CD14-positive monocyte (primary cell): ENCODE measurements at places on chromosomes 3 and 15. TPM values are rescaled to one million over a fixed set of nuclear protein-coding genes. Genes with fewer than 3 reads are reported as not detected.

DNA sequence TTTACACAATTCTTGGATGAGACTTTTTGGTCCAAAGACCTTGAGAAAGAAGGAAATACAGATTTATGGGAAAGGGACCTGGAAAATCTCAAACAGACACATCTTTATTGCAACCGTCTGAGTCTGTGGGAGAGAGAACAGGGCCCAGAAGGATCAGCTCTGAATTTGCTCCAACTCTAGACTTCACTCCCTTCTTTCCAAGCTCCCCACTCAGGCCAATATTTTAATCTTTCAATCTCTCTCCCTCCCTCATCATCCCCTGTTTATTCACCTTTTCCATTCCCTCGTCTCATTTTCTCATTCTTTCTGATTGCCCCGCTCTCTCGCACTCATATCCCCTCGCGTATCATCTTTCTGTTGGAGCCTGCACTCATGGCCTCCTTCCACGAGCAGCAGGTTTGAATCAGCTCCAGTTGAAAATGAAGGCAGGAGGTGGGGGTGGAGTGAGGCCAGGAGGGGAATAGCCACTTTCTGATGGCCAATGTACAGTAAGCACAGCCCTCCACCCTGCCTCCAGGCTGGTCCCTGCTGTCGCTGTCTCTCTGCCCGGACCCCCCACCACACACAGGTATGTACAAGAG is 63.6 kb upstream of the BOC start:
- no peak for DNase-seq
- no peak overlapping the region for H3K4me3 ChIP-seq
- H3K27ac ChIP-seq: no peak overlapping the region
- H3K4me1 ChIP-seq: no peaks in the 10 kb centered on the region
- H3K36me3 ChIP-seq: no peaks in the 10 kb centered on the region
- H3K27me3 ChIP-seq: no peaks in the 10 kb centered on the region

DNA sequence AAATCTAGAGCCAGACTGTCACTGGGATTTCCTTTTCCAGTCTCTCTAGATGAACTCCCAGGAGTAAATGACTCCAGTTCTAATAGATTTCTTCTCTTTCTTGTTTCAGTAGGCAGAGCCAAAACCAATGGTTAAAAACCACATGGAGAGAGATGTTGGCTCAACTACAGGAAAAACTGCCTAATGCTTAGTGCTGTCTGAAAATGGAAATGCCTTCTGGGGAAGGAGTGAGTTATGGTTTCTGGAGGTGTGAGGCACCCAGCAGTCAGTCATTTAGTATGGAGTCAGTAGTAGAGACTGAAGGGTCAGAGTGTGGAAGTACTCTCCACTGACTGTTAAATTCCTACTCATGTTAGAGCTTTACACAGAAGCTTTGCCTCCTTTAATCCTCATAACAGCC is 136.7 kb downstream of the CCNL1 start:
- H3K27ac ChIP-seq: no peak overlapping the region
- DNase-seq: no peak
- H3K27me3 ChIP-seq: no peaks in the 10 kb centered on the region
- no peaks in the 10 kb centered on the region for H3K36me3 ChIP-seq
- H3K4me3 ChIP-seq: no peak overlapping the region

DNA sequence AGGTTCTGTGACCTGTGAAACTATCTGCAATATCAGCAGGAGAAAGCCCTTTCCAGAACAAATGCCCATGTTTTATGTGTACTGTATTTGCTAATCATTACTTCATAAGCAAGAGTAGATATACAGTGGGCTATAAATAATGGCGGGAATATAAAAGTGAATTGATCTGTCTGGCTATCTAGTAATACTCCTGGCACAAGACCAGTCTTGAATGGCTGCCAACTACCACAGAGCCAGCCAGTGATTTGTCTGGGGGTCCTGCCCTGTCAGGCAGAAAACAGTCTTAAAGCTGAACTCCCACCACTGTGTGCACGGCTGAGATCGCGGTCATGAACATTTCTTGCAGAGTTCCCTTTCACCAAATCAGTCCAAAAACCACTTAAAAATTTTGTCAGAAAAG is 176.3 kb downstream of the MEIS2 start:
- no peaks in the 10 kb centered on the region for H3K27me3 ChIP-seq

DNA sequence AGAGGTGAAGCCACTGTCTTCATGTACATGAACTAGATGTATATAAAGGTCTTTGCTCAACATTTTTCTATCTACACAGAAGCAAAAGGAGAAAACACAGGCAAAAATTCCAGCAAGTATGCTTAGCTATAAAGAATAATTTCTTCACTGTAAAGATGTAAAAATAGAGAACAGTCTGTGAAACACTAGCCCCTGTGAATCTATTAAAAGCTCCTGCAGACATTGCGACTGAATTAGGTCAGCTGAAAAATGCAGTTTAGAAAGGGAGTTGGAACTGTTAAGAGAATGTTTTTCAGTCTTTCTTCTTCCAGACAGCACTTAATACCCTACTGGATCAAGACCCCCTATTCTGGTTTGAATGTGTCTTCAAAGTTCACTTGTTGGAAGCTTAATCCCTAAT is 291.5 kb downstream of the KBTBD8 start:
- no peak overlapping the region for H3K4me3 ChIP-seq
- H3K27ac ChIP-seq: no peak overlapping the region
- no peaks in the 10 kb centered on the region for H3K27me3 ChIP-seq
- no peak for DNase-seq

TMEM108 gene
- not detected for polyA plus RNA-seq

ZBTB47 gene
- 0.35 TPM for polyA plus RNA-seq

RETNLB gene
- polyA plus RNA-seq: not detected in 2 replicates

TPRG1 gene
- 0.92 and 1.7 TPM in 2 replicates for polyA plus RNA-seq
